ENCODE measurements at places on chromosomes 3 and 15.

DNA sequence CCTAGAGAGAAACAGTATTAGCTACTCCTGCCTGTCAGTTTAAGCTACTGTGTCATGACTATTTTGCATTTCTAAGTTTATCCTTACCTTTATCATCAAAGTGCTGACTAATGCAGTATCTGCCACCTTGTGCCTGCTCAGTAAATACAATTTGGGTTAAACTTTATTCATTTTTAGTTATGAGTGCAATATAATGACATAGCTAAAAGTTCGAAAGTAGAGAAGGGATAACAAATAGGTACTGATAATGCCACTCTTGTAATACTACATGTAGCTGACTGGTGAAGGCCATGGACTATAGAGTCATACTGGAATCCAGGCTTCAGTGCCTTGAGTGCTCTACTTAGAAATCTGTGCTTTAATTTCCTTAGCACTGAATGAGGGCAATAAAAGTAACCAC, 480.8 kb upstream of the TPRG1 start:
- no peak for DNase-seq

GRCh38 chr15:46297766-46298165, 662.9 kb downstream of the SQOR start:
- no peak for DNase-seq

DNA sequence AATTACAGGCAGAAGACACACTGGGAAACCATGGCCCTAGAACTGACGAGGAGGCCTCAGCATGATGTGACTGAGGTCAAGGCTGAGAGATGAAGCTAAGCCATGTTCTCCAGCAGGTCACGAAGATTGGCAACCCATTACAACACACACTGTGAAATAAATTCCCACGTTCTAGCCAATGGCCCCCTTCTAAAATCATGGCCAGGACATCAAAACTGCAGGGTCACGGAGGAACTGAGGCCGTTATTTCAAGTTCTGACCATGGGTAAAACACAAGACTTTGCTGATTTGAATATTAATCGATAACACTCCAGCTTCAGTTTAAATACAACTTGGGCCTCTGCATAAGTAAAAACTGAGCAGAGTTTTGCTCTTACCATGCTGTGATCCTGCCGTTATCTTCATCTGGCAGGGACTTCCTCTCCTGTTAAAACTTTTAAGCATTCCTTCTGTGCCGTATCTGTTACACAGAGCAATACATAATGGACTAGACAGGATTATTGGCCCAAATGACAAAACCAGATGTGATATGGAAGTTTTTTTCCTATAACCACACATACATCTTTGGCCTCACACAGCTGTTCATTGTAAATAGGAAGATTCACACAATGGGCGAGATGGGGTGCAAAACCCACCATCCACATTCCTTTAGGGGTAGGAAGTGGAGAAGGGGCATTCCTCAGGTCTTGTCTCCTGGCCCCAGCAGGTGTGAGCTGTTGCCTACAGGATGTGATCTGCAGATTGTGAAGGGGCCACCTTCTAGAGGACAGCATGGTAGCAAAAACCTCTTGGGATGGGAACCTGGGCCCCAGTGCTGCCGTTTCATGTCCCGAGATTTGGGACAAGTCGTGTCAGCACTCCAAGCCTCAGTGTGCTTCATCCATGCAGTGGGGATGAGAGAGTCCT, 207.4 kb downstream of the OPA1 start:
- DNase-seq: no peak

DNA sequence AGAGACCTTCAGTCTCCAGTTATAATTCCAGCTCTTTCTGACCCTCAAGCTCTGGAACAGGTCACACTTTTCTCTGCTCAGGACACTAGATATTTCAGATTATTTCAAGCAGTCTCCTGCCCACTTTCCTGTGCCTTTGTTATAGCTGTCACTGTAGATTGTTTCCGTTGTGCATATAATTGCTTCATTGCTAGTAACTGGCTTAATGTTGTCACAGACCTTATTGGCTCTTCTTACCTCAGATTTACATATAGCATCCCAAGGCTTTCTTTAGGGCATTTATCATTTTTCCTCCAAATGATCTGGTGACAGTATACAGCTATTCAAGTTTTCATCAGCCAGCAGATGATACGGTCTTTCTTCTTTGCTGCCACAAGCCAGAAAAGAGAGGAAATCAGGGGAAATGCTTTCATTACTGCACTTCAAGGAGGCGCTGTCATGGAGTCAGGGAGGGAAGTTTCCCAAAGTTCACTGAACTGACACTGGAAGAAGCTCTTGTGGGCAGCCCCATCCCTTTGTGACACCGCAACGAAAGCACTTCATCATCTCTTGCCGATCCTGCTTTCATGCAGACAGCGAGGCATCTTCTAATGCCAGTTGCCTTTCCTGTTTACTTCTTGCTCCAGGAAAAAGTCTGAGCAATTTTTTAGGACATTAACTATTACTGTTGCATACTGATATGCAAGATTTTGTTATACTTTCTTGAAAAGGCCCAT, 181.9 kb downstream of the CDIN1 start:
- DNase-seq: no peak

DNA sequence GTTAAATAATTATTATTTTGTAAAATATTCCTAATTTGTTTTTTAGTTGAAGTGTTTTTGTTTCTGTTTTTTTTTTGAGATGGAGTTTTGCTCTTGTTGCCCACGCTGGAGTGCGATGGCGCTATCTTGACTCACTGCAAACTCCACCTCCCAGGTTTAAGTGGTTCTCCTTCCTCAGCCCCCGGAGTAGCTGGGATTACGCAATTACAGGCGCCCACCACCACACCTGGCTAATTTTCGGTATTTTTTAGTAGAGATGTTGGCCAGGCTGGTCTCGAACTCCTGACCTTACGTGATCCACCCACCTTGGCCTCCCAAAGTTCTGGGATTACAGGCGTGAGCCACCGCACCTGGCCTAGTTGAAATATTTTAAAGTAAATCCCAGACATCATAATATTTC, 48.7 kb upstream of the GATM start:
- DNase-seq: no peak

DNA sequence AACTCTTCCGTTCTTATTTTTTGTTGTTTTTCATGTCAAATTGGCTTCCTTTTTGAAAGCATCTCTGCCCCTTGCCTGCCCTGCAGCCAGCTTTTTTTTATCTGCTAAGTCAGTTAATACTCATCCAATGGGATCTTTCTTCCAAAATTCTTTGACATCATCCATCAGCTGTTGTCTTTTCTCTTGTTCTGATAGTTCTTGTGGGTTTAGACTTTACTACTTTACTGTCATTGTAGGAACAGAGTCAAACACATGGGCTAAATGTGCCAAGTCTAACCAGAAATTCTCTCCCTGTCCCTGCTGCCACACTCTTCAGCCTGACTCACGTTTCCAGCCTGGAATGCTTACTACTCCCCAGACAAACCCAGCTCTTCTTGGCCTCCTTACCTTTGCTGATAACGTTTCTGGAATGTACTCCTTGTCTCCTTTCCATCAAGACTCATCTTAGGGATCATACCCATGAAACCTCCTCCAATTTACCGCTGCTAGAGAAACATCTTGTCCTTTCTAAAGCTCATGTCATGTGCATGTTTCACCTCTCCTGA, 10.7 kb upstream of the VPS8 start:
- no peak for DNase-seq

DNA sequence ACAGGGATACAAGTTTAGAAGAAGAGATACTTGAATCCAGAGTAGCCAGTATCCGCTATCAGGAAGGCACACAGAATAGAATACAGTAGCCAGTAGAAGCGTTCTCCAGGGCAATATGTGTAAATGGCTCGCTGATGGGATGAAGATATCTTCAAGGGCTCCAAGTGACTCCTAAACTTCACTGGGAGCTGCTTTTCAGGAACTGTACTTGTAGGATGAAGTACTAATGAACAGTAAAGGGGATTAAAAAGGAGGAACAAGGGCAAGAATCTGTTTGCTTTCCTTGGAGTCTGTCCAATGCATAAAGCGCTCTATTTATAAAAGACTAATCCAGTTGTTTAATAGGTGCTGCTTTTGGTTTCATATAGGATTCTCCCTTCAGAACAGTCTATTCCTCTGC, 78.4 kb downstream of the THRB start:
- no peak for DNase-seq
